WERI-Rb-1 (cell line): ENCODE measurements at places on chromosomes 6 and 20.

DNA sequence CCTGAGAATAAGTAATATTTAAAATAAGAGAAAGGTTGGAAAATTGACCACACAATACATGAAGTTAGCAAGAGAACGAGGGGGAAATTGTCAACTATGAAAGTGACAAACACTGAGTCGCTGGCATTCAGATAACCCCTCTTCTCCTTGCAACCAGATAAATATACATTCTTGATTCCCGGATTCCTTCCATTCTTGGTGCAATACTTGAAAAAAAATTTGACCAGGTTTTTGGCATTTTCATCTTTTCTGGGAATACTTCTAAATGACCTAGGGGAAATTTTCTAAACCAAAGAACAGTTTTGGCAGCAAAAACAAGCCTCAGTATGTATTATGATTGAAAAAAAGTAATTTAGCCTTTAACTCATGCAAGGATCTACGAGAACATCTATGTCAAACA, 164.0 kb downstream of the PDE7B start:
- no peak for DNase-seq

GRCh38 chr20:17662333-17663039, 19.6 kb downstream of the RRBP1 start:
- DNase-seq = no peak

- DNase-seq = no peak
Measured at GRCh38 chr6:111997853-111998208, 56.1 kb upstream of the CCN6 start.

DNA sequence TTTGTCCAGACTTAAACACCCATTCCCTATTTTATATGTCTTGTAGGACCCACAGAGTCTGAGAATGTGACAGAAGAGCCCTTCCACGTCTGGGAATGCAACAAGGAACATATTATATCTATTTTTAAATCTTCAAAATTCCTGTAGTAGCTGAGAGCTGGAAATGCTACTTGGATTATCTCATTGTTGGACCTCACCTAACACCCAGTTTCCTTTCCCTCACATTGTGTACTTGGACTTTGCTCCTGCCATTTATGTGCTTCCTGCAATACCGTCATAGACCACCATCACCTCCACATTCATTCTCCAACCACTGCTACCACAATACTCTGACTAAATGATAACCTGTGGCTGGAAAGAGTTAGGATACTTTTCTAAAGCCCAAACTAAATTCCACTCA, 335.4 kb downstream of the COL12A1 start:
- no peak for DNase-seq

- DNase-seq = no peak
Measured at GRCh38 chr6:44050872-44051505, 76.3 kb downstream of the MRPL14 start.

DNA sequence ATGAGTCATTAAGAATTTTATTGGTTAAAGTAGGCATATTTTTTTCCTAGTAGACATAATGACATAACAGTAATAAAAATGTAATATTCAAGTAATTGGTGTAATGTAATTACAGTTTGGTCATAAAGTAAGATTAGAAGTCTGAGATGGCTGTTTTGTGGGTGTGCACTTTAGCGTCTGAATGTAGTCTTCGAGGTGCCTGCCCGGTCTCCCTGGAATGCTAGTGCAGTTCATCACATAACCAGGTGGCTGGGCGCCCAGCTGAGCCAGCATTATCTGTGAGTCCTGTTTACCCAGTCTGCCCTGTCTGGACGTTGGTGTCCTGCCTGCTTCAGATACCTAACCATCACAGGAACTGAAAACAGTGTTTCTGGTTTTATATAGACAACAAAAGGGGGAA, 419.1 kb downstream of the CDC5L start:
- peak; percentile 50 for DNase-seq

GRCh38 chr6:137261361-137261760, 42.2 kb upstream of the IFNGR1 start:
- no peak for DNase-seq

- no peak for DNase-seq
Measured at GRCh38 chr20:34675561-34675960, 1.3 kb downstream of the PIGU start.

GRCh38 chr6:55819811-55820210, 55.6 kb downstream of the BMP5 start:
- no peak for DNase-seq

DNA sequence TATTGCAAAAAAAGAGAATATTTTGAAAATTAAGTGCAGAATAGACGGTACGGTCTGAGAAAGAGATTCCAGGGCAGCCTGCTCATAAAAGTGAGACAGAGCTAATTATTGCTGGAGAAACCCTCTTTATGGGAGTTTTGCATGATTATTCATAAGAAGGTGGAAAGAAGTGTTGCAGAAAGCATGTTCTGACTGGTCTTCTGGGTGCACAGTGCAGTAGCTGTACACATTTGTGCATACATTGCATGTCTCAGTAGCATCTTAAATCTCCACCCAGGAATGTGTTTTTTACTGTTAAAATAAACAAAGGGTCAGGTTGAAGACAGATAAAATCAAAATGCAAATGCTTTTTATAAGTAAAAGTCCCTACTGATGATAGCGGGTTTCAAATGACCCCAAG, 1813.6 kb upstream of the DEFB115 start:
- DNase-seq = no peak

GRCh38 chr6:39834866-39835265, 42.7 kb downstream of the DAAM2 start:
- DNase-seq = no peak

- peak; percentile 98 for DNase-seq
Measured at GRCh38 chr6:39430871-39431523, 108.5 kb upstream of the KCNK16 start.

DNA sequence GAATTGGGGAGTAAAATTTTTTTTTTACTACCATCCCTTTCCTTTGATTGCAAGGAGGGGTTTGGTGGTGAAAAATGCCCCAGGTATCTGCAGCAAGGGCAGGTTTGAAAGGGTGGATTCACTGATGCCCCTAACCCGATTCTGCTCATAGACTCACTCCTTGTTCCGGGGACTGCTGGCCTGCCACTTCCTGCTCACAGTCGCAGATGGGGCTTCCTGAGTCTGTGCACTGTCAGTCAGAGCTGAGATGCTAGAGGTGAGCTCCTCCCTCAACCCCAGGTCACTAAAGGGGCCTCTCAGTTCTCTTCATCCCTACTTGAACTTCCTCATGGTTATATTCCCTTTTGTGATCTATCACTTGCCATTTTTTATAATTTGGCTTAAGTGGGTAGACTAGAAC, 357.9 kb downstream of the FARS2 start:
- DNase-seq = no peak

DNA sequence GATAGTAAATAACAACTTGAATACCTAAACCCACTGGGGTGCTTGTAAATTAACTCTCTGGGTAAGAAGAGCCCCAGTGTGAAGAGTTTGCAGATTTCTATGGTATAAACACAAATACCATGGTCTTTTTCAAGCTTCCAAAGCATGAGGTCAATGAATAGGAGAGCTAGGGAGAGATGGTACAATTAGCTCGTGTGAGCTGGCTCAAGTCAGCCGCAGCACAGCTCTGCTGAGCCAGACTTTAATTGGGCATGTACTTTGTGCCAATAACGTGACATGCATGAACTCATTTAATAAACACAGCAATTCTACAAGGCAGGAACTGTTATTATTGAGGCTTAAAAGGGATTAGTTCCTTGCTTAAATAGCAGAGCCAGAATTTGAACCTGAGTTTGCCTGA, 684.2 kb downstream of the KIF16B start:
- DNase-seq = no peak

DNA sequence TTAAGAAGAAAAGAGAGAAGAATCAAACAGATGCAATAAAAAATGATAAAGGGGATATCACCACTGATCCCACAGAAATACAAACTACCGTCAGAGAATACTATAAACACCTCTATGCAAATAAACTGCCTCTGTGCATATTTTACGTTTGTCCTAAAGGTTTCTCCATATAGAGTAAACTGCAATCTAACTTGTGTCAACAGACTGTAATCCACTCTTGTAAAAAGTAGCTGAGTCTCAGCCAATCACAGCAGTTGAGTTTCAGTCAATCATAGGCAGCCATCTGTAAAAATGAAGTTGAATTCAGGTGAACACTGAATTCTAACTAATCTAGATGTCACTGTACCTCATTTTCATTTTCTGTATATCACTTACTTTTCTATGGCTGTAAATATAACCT, 112.2 kb upstream of the SYNCRIP start:
- no peak for DNase-seq

- no peak for DNase-seq
Measured at GRCh38 chr20:23520185-23520584, 29.3 kb downstream of the CST8 start.

- no peak for DNase-seq
Measured at GRCh38 chr6:354631-355280, 36.8 kb upstream of the IRF4 start.
